ENCODE measurements at places on chromosomes 12 and 14. TPM values are rescaled to one million over a fixed set of nuclear protein-coding genes. Genes with fewer than 3 reads are reported as not detected.

DNA sequence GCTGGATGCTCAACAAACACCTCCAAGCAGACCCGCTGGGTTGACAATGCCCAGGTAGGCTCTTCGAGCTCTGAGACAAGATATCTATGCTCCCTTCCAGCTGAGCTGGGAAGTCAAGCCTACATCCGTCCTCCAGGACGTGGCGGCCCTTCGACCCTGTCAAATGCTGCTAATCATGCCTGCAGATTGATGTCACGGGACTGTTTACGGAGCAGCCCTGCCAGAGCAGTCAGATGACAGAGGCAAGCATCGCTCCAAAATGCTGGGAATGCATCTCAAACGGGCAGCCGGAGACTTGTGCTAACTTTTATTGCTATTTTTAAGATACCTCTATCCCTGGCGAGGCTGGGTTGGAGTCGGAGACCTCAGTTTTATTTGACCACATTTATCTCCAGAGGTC, 139.2 kb downstream of the NTF3 start:
- DNase-seq = no peak

DNA sequence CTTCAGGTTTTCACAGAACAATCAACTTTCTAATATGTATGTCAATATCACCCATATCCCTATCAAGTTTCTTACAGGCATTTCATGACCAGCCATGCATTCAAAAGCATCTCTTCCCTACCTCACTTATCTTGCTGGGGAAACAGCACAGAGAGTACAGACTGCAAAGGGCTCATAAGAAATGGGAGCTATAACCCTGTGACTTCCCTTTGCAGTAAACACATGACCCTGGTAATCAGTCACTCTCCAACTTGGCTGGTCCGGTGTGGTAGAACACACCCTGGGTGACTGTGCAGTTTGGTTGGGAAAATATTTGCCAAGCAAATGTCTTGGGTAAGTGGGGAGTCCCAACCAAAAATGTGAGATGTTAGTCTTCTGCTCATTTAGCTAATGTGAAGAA, 49.4 kb upstream of the TMCC3 start:
- DNase-seq = no peak

DNA sequence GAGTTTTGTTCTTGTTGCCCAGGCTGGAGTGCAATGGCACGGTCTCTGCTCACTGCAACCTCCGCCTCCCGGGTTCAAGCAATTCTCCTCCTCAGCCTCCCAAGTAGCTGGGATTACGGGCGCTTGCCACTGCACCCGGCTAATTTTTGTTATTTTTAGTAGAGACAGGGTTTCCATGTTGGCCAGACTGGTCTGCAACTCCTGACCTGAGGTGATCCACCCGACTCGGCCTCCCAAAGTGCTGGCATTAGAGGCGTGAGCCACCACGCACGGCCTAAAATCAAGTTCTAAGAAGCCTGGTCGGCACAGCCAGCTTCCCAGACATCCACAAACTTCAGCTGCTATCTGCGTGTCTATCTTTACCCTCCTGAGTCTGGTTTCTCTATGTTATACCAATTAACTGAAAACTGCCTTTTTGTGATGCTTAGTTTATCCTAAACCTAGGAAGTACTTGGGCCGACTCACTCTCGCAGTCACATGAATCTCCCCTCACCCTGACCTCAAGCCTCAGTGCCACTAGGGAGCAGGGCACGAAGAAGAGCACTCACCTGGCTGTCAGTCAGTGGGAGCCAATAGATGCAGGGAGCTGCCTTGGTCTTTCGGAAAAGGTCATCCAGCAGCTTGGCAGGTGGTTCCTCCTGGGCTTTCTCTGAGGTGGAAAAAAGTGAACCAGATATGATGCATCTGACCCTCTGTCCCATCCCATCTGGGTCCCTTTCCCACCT, 3.4 kb upstream of the CDH24 start:
- no peak for DNase-seq

DNA sequence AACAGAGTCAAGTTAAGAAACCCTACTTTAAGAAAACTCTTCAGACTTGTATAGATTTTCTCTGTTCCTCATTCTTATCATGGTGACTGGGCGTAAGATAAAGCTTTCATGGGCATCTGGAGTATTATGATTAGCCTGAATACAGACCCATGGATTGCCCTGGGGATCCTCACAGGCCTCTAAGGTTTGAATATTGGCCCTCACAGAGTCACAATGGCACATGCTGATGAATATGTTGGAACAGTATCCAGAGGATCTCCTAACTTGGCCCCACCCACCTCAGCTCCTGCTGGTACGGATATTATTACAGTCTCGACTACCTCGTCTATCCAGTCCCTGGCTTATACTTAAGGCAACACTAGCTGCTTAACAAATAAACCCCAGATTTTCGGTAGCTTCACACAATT, 8.1 kb downstream of the OSBPL8 start:
- no peak for DNase-seq

DNA sequence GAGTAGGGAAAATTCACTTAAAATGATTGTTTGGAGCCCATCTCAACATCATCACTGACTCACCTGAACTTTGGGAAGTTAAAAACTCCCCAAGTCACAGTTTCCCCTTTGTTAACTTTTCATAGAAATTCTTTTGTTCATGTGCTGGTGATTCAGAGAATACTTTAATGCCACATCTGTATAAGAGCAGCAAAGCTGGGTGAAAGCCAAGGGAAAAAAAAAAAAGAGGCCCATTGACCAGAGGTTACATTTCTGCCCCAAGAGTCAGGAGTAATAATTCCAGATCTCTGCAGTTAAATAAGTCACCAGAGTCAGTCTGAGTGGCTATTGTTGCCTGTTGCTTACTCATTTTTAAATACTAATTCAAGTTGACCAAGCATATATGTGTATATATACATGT, 136.4 kb upstream of the LGR5 start:
- DNase-seq = no peak

PCED1B gene
- total RNA-seq = 30.2 TPM

AQP5 gene
- total RNA-seq = not detected
